ENCODE measurements at places on chromosomes 6 and 20.

DNA sequence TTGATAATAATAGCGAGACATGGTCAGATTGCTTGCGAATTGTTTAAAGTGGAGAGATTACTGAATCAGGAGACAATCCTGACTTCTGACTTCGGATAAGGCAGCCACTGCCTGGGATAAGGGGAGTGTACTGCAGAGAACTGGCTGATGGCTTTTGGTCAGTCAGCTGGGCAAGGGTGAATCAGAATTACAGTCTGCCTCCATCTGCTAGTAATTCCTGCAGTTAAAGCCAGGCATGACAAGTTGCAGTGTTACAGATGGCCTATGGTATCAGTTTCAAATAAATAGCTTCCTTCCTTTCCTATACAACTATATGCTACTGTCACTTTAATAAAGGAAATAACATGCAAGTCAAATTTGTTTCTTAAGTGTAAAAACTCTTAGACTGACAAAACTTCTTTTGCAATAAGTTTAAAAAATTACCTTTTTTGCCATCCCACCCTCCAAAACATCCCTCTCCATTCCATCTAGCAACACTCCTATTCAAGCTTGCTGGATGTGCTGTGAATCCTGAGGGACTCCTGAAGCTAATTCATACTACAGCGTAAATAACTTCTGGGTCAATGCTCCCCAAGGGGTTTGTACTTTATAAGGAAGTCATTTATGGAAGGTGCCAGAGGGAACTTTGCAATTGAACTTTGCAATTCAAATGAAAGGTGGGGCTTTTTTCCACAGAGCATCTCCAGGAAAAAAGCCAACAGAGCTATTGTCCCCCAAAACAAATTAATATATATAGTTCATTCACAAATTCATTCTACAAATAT is 245.2 kb downstream of the ADGRB3 start:
- no peak for DNase-seq

DNA sequence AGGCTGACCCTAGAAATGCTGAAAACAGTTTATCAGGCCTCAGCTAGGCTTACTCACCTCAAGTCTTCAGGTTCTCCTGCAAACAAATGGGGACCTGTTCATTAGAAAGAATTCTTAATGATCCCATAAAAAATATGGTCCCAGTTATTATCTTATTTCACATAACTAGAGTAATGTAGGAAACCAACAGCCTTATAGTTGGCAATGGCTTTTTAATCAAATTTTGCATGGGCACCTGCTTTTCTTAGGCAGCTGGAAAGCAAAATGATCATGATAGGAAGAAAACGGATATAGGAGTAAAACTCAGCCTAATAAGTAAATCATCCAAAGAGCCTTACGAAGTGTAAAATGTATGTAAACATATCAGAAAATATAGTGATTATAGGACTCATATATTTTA is 1.3 kb downstream of the NRSN1 start:
- DNase-seq = no peak

DNA sequence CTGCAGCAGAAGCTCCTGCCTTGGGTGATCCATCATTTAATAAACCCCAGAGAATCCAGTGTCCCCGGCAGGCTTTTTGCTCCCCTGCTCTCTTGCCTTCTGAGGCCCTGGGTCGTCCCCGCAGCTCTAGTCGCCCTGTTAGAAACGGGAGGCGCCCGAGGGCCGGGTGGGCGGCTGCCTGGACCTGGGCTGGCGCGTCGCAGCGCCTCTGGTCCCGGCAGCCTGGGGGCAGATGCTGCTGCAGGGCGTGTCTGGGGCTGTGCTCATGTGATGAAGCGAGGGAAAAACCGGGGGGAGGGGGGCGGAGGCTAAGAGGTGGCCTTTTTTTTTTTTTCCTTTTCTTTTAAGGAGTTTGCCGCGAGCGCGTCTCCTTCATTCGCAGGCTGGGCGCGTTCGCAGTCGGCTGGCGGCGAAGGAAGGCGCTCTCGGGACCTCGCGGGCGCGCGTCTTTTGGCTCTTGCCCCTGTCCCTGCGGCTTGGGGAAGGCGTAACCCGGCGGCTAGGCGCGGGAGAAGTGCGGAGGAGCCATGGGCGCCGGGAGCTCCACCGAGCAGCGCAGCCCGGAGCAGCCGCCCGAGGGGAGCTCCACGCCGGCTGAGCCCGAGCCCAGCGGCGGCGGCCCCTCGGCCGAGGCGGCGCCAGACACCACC is 394 bp downstream of the AKAP12 start:
- peak; percentile 51 for DNase-seq

DNA sequence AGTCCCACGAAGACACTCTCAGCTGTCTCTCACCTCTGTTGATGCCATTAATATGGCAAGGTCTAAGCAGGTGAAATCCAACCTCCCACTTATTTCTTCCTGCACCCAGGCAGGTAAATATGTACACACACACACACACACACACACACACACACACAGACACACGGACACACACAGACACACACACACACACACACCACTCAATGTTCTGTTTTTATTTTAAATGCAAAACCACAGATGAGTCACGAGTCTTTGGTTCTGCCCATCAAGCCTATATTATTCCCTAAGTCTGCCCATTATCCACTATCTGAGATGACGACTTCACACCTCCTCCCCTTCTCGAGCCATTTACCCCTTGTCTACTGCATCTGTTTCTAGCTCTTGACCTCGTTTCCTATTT is 344.7 kb downstream of the CDH26 start:
- no peak for DNase-seq

GRCh38 chr6:161406646-161407045 is 132.8 kb upstream of the AGPAT4 start:
- DNase-seq = no peak

- no peak for DNase-seq
These were observed 40.8 kb upstream of the NXT1 start for GRCh38 chr20:23309781-23310180.

GRCh38 chr6:91683240-91683639 is 1096.4 kb upstream of the MAP3K7 start:
- DNase-seq = no peak

DNA sequence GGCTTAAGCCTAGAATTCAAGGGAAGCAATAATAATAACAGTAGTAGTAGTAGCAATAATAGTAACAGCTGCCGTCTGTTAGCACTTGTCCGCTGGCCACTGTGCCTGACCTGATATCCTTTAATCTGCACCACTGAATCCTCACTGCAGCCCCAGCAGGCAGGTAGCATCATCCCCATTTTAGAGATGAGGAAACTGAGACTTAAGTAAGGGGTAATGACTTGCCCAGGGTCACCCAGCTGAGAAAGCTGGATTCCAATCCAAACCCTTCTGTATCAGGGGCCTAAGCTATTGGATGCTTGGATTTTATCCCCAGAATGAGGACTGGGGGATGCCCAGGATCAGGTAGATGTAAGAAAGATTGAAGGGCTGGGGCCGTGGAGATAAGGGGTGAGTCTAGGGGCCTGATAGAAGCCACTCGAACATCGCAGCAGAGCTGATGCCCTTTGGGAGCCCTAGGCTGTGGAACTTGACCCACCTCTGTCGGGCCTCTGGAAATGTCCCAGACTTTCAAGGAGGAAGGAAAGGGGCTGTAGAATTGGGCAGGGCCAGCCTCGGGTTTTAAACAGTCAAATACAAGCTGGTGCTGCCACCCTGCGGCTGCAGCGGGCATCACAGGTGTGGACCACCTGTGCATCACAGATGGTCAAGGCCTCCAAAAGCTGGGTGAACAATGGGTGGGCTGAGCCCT is 102.1 kb upstream of the MYL9 start:
- no peak for DNase-seq

- no peak for DNase-seq
These were observed 39.6 kb downstream of the FAM217A start for GRCh38 chr6:4039348-4039747.

DNA sequence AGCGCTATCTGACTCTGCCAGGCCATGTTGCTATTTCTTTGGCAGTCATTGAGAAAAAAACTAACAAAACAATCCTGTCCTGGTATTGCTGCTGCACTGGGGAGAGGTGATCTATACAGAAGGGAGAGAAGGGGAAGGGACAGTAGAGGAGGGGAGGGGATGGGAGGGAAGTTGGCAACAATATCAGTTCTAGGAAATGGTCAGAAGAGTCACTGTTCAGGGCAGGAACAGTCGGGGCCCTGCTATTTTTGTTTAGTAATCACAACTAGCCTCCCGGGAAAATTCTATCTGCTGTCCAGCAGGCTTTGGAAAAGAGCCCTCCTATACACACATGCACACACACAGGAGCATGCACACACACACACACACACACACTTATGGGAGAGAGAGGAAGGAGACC is 142.3 kb upstream of the CARMIL1 start:
- no peak for DNase-seq

GRCh38 chr20:37503256-37503927 is 17.7 kb upstream of the NNAT start:
- DNase-seq = no peak

DNA sequence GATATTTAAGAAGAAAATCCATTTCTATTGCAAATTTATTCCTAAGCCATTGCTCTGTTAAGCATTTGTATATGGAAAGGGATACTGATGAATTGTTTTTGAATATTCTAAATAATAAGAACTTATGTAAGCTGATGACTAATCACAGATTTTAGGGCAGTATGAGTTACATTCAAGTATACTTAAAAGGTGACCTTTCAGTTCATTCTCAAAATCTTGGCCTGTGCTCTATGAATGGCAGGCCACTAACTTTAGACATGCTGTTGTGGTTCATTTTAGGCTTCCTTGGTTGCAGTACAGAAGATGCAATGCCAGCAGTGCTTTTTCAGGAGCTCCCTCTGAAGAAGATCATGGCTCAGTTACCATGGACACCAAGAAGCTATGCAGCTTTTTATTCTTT is 380.4 kb downstream of the CENPW start:
- no peak for DNase-seq

- no peak for DNase-seq
These were observed 203.3 kb upstream of the PRDM1 start for GRCh38 chr6:105882828-105883227.

DNA sequence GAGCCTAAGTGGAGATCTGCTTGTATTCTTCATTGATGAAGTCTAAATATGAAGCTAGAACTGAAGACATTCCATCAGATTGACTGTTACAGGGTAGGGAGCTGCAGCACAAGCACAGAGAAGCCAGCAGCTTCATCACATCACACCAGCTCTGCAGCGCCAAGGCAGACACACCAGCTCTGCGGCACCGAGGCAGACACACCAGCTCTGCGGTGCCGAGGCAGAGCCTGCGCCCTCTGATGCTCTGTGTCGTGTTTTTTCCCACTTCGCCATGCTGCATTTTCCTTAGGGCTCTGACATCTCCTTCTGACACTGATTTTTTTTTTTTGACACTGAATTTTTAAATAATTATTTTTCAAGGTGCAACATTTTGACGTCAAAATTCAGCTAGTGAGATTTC is 784 bp downstream of the BTNL2 start:
- no peak for DNase-seq

GRCh38 chr6:110938171-110938570 is 20.3 kb upstream of the GTF3C6 start:
- DNase-seq = no peak

DNA sequence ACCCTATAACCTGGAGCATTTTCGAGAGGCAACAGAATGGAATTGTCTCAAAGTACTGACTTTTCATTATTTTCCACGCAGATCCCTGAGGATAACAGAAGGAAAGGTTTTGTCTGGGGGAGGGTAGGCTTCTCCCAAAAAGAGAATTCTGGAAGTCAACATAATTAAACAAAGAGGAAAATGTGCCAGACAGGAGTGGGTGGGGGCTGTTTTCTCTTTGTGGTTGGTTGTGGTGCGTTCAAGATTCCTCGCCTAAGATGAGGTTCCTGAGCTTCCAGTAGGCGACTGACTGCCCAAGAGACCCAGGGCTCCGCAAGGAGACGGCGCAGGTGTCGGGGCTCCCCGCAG is 70.4 kb downstream of the SOX4 start:
- no peak for DNase-seq

Measured in smooth muscle cell of the brain vasculature (primary cell).